ENCODE measurements at places on chromosomes 1 and 21.

DNA sequence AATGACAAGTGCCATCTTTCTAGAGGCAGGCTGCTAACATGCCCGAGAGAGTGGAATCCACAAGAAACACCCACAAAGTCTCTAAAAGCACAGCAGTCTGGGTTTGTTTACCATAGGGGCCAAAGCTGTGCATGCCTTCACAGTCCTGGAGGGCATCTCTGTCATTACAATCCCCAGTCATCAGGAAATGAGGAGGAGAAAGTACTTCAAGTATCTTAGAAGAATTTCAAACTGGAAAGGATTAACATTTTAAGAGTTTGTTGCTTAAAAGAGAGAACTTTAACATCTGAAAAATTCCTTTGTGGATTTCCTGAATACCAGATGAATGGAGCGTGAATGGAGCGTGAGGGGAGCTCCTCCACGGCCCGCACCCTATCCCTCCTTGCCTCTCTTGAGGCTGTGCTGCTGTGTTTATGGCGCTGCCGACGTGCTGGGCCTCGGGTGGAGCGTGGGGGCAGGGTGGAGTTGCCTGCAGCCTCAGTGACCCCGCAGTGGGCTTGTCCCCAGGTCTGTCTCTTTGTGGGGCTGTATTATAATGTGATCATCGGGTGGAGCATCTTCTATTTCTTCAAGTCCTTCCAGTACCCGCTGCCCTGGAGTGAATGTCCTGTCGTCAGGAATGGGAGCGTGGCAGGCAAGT is 23.3 kb downstream of the SLC6A17 start:
- no peak for DNase-seq

- no peak for DNase-seq
Measured at GRCh38 chr1:9648171-9648570, 3.4 kb upstream of the PIK3CD start.

- peak; percentile 94 for DNase-seq
Measured at GRCh38 chr21:17981060-17981740, 162.0 kb upstream of the C21orf91 start.

DNA sequence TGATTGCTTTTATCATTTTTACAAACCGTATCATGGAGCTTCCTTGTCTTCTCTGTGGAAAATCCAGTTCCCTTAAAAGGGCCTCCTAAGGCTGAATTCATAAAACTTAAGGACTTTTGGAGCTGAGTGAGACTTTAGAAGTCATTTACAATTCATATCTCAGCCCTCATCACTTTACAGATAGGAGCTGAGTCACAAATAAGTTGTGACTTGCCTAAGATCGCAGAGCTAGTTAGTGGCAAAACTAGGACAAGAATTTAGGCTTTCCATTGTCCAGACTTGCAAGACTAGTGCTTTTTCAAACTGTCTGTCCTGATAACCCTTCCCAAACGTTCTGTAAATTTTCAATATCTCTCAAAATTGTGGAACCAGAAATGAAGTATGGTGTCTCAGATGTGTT is 37.3 kb downstream of the C1orf21 start:
- no peak for DNase-seq

- peak; percentile 24 for DNase-seq
Measured at GRCh38 chr1:173043253-173043652, 7.5 kb downstream of the TNFSF18 start.

DNA sequence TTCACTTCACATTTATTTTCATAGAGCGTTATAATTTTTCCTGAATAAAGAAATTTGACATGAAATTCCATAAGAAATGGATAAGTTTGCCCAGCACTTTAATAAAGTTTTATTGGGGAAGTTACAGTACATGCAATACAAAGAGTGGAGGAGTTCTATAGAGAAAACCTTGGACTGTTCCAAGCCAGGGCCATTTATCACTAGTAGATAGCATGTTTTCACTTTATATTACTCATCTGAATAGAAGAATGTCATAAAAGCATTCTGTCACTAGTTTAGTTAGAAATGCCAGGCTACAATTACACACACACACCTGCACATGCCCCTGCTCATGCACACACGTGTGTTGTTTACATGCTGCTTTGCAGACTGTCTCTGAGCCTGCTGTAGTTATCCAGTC is 123.3 kb downstream of the NEK7 start:
- DNase-seq = no peak

DNA sequence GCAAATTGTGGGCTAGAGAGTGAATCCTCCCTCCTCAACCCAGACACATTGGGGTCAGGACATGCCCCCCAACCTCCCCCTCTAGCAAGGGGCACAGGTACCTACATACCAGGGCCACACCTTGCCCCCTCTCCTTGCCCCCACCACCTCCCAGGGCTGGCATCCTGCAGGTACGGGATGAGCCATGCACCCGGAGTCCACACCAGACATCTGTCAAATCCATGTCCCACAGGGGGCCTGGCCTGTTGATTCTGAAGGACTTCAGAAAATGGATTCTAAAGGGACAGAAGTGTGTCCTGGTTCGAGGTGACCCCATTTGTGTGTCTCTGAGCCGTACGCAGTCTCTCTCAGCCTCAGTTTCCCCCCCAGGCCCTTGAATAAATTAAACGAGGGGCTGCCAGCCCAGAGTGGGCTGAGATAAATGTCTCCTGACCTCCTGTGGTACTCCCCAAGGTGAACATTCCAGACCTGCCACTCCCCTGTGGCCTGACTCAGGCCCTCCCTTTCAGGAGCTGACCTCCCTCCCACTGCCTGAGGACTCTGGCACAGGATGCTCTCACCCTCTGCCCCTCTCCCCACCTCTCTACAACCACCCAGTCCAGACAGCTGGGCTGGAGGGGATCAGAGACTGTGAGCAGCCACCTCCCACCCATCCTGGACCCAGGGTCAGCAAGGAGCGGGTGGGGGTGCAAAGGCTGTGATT is 94.5 kb downstream of the EPHB2 start:
- DNase-seq = no peak

- peak; percentile 67 for DNase-seq
Measured at GRCh38 chr21:27519361-27519760, 552.5 kb upstream of the ADAMTS5 start.

- peak; percentile 90 for DNase-seq
Measured at GRCh38 chr1:192810253-192810880, 1.5 kb downstream of the RGS2 start.

- no peak for DNase-seq
Measured at GRCh38 chr1:247936415-247936814, 11.7 kb downstream of the OR2AJ1 start.

DNA sequence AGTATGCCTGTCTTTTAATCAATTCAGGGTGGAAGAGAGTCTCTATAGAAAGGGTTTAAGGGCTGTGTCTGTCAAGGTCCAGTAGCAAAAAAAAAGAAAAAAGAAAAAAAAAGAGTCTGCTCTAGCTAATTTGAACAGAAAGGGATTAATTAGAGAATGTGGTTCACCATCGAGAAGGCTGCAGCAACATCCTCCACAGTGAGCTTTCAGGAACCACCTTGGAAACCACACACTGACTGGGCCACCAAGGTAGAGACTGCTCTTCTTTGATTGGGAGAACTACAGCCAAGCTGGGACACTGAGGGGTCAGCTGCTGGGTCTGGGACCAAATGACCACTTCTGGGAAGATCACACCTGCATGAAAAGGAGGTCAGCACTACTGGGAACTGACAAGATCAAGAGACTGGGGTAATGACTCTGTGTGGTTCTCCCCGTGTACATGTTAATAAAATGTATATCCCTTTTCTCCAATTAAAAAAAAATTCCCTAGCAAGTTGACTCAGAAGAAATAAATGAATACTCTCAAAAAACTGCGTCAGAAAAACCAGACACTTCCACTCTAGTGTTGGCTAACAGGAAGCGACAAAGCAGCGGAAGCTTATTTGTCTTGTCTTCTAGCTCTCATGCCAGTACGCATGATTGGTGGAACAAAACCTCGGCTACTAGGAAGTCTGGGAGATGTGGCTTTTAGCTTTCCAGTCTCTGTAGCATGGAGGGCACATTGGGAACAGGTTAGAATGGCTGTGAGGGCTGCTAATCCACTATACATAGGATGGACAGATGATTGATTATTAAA is 60.0 kb upstream of the IVNS1ABP start:
- peak; percentile 56 for DNase-seq

- DNase-seq = no peak
Measured at GRCh38 chr1:116330342-116330652, 42.7 kb upstream of the ATP1A1 start.

DNA sequence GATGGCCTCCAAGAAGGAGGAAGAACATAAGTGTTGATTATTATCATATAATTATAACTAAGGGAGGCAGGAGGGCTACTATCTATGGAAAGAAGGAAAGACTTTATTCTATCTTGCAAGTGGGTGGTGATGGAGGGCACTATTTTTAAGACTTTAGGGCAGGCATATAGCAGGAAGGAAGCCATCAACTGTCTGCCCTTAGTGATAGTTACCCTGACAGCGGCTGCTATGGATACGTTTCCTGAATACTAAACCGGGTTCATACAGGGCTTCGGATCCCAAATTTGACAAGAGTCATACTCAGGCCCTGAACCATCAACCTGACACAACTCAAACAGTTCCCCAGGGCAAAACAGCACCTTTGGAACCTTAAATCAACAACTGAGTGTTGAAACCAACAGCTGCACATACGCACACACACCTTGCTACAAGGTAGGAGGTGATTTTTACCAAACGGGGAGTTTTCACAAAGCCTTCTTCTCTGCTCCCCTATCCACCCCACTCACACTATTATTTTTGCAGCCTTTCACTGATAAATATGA is 397.2 kb downstream of the OMA1 start:
- no peak for DNase-seq

DNA sequence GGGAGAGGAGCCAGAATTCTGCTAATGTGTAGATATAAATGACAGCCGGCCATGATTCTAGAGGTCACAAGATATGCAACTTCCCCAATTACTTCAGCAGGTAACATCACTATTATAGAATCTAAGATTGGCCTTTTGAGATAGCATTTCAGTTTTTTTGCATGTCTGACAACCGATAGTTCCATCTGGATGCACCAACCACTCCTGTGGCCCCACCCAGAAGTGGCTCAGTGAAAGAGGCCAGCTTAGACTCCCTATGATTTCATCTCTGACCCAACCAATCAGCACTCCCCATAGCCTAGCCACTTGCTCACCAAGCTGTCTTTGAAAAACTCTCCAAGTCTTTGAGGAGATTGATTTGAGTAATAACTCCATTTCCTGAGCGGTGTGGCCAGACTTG is 30.3 kb upstream of the NUF2 start:
- no peak for DNase-seq

GRCh38 chr1:39757501-39757900 is 13.6 kb downstream of the OXCT2 start:
- no peak for DNase-seq

DNA sequence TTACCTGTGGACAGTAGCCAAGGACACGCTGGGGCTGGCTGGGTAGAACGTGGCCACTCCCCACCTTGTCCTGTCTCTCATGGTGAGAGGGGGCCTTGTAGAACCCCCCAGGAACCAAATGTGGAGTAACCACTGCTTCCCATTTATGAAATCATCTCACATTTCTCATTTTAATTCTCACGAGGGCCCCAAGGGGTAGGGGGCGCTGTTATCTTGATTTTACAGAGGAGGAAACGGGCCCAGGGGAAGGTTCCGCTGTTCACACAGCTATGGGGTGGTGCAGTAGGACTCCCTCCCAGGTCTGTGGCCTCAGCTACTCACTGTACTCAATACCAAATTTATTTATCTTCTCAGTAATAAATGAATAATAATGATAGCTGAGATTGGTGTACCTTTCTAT is 5.5 kb downstream of the SMPDL3B start:
- no peak for DNase-seq

- peak; percentile 21 for DNase-seq
Measured at GRCh38 chr1:226763905-226764264, 24.8 kb upstream of the ITPKB start.

- no peak for DNase-seq
Measured at GRCh38 chr1:160040476-160040875, 8.7 kb upstream of the PIGM start.

- peak; percentile 83 for DNase-seq
Measured at GRCh38 chr1:176691251-176692228, 228.6 kb downstream of the PAPPA2 start.

GRCh38 chr1:177849579-177850290 is 120.1 kb downstream of the SEC16B start:
- DNase-seq = peak; percentile 24

DNA sequence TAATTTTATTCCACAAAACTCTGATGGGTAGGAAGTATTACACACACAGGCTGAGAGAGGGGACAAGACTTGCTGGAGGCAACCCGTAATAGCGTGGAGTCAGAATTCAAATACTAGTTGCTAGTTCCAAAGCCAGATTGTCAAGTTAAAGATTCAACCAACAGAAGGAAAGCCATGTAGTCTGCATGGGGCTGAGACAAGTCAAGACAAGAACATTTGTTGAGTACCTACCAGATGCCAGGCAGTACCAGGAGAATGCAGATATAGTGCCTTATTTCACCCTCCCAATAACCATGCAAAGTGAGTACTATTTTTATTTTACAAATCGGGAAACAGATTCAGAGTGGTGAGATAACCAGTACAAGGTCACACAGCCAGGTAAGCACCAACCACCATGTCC is 110.4 kb upstream of the SPATA6 start:
- DNase-seq = no peak

DNA sequence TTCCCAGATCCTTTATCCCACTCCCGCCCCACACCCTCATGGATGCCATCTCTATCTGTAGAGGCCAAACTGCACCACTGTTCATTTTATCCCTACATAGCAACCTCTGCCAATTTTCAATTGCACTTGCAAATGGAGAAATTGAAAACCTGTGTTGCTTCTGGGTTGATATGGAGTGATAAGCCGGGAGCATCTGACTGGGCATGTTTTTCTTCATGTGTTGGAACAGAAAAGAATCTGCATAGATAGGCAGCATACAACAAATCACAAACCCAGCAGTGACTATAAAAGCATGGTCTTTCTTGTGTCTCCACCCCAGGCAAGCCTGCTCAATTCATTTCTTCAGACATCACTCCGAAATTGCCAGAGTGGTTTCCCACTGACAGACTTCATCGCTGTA is 608.8 kb upstream of the CAMK1G start:
- DNase-seq = no peak

DNA sequence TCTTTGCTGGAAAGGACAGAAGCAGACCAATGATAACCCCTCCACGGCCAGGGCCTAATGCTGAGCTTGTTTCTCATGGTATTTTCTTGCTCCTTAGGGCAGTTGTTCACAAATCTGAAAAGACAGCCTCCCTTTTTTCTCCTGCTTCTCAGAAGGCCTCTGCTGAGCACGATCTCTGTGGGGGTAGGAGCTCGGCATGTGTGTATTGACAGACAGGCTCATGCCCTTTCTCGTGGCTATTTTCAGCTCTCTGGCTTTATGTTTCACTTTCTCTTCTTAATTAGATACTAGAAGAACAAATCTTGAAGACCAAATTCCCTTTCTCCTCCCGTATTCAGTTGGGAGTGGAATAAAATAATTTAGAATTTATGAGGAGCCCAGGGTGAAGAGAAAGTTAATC is 768 bp upstream of the RIIAD1 start:
- DNase-seq = peak; percentile 26

- no peak for DNase-seq
Measured at GRCh38 chr1:5906116-5906515, 86.1 kb downstream of the NPHP4 start.

DNA sequence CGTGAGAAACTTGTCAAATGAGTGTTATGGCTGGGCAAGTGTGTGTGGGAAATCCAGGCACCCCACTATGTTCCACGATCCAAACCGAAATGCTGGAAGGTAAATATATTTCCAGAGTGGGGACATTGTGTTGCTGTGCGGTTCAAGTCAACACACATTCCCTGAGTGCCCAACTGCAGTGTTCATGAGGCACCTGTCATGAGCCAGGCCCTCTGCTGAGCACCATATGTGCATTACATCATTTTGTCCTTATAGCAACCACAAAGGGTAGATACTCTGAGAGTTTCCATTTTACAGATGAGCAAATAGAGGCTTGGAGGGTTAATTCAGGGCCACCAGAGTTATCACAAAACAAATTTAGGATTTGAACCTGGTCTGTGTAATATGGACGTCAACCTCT is 59.9 kb upstream of the SOD1 start:
- no peak for DNase-seq
